Endodermal cell (in vitro differentiated cells): ENCODE measurements at places on chromosomes 1 and 21.

- peak; percentile 89 for DNase-seq
Measured at GRCh38 chr1:182699393-182700350, 15.3 kb upstream of the RGS8 start.

DNA sequence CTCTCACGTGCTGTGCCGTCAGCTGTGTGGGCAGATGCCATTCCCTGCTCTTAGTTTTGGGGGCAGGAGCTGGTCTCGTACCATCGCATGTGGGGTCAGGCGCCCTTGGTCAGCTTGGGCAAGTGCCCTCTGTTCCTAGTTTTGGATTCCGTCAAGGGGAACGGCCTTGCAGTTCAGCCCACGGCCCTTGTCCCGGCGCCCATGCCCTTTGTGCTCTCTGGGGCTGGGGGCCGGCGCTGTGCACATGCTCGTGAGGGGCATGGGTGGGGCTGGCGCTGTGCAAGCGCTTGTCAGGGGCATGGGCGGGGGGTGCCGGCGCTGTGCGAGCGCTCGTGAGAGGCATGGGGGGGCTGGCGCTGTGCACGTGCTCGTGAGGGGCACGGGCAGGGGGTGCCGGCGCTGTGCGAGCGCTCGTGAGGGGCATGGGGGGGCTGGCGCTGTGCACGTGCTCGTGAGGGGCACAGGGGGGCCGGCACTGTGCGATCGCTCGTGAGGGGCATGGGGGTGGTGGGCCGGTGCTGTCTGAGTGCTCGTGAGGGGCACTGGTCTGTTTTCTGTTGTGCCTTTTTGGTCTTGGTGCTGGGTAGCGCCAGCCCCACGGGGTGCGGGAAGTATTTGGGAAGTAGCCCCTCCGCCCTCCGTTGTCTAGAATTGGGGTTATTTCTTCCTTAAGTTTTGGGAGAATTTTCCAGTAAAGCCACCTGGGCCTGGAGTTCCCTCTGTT lies 29.5 kb upstream of the DIP2A start:
- no peak for DNase-seq

GRCh38 chr1:241208910-241209379 lies 148.1 kb downstream of the RGS7 start:
- no peak for DNase-seq

DNA sequence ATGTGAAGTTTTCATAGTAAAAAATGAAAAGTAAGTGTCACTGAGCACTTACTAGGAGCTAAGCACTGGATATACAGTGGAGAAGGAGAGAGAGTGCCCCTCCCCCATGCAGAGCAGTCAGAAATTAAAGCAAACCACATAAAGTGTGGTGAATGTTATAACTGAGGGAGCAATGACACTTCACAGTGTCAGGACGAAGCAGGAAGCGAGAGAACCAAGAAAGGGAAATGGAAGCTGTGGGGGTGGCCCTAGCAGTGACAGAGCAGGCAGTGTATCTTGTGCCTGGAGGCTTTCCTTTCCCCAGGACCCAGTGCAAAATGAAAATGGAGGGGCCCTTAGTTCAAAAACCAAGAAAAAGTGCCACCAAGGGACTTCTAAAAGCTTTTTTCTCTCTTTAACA lies 21.5 kb upstream of the RCAN3 start:
- DNase-seq: no peak

- no peak for DNase-seq
Measured at GRCh38 chr1:208449951-208450350, 205.8 kb upstream of the PLXNA2 start.

GRCh38 chr1:119727991-119728390 lies 16.3 kb downstream of the PHGDH start:
- DNase-seq: no peak

- DNase-seq: no peak
Measured at GRCh38 chr1:67843331-67843730, 10.1 kb upstream of the GNG12 start.

GRCh38 chr1:64042331-64043100 lies 160.9 kb upstream of the UBE2U start:
- DNase-seq: no peak

- DNase-seq: no peak
Measured at GRCh38 chr21:36962098-36962780, 4.2 kb downstream of the HLCS start.

DNA sequence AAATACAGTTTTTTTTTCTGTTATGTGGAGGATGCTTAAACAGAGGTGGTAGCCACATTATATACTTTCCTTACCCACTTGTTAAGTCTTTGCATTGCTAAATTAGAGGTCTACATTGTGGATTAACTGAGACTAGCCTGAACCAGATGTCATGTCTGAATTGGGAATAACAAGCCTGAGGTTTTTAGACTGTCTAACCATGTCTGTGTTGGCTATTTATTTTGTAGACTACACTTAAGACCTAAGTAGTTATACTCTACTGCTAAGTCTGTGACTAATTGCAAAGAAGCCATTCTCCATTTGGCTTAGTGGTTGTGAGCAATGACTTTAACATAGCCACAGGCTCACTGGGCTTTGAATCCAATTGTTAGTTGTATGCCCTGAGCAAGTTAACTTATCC lies 45.4 kb downstream of the CDC14A start:
- no peak for DNase-seq

GRCh38 chr1:37720231-37721130 lies 28.2 kb downstream of the CDCA8 start:
- DNase-seq: peak; percentile 35

- peak; percentile 49 for DNase-seq
Measured at GRCh38 chr1:148308832-148309458, 156.9 kb upstream of the NBPF11 start.

DNA sequence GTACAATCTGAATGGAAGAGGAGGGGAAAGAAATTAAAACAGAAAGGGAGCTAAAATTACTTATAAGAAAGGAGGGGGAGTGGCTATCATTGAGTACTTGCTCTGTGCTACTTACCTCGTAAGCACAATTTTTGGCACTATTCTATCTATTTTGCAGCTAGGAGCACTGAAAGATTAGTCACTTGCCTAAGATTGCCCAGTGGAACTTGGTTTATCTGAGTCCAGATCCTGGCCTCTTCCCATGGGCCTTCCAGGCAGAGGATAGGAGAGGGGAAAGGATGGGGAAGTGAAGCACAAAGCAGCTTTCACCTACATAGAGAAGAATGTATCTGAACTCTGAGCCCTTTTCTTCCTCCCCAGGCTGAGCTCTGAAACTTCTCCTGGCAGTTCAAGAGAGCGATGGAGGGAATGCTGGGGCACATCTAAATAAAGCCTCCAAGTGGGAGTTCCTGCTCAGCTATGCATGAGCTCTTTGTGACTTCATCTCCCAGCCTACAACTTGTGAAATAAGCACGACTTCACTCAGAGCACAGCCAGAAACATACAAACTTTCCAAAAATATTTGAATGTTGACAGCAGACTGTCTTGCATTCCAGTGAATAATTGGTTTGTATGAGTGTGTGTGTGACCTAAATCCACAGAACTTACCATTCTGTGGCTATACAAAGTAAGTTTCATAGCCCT lies 29.4 kb downstream of the HMGB4 start:
- no peak for DNase-seq

- peak; percentile 74 for DNase-seq
Measured at GRCh38 chr1:76140227-76140626, 65.7 kb downstream of the ST6GALNAC3 start.

DNA sequence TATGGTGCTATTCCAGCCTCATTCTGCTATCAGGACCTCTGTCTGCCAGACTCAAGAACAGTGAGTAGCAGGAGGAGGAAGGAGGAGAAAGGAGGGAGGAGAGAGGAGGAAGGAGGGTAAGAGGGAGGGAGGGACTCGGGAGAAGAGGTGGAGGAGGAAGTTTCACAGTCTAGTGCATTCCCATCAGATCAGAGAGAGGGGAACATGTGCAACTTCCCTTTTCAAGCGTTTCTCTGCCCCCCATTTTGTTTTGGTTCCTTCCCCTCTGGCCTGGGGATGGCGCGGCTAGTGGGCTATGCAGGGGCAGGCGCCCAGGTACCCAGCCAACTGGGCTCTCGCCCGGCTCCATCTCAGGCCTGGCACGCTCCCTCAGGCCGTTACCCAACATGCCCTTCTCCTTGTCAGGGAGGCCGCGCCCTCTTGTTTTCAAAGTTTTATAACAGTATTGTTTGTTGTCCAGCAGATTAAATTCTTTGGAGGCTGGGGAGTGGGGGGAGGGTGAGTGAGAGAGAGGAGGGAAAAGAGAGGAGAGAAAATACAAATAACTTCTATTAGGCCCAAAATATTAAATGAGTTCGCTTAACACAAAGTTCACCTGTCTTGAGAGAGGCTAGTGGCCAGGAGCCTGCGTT lies 56.0 kb downstream of the CD46 start:
- DNase-seq: peak; percentile 39

DNA sequence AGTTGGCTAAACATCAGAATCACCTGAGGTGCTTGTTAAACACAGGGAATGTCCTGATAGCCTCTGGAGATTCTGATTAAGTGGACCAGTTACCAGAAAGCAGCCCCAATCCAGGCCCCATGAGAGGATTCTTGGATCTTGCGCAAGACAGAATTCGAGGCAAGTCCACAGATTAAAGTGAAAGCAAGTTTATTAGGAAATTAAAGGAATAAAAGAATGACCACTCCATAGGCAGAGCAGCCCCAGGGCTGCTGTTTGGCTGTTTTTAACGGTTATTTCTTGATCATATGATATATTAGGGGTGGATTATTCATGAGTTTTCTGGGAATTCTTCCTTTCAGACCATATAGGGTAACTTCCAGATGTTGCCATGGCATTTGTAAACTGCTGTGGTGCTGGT lies 176.2 kb downstream of the ROR1 start:
- no peak for DNase-seq

GRCh38 chr1:205578780-205579571 lies 52.8 kb downstream of the ELK4 start:
- peak; percentile 37 for DNase-seq

GRCh38 chr1:59569198-59569597 lies 245.6 kb upstream of the HOOK1 start:
- no peak for DNase-seq

GRCh38 chr1:224705578-224705977 lies 89.5 kb downstream of the CNIH3 start:
- no peak for DNase-seq

DNA sequence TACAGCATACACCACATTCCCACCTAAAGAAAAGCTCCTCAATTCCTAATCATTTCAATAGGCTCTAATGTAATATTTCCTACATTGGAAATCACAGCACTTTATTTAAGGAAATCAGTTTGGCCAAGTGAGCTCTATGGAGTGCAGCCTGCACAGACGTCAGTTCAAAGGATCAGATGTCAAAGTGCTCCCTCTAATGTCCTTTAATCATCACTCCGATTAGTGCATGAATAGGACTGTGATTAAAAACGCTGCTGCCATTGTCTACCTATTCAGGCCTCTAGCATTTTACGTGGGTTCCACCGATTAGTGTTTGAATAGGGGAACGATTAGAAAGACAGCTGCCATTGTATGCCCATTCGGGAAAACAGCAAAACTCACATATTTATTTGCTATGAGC lies 50.2 kb downstream of the DPYD start:
- DNase-seq: no peak

DNA sequence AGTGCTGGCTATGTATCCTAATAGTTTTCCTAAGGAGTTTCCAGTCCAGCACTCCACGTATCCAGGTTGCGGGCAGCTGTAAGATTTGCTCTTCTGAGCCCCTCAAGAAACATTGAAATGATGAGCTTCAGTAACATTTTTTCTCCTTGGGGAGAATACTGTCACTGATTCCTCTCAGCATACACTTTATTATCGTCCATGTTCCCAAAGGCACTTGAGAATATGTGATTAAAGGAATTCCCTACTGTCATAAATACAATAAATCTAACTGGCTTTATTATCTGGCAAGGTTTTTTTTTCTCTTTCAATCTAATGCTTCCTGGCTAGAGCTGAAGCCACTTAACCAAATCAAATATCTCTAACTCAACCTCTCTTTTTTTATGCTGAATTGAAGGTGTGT lies 359.2 kb upstream of the PKN2 start:
- DNase-seq: no peak

GRCh38 chr1:23341931-23342692 lies 2.0 kb downstream of the HNRNPR start:
- no peak for DNase-seq

DNA sequence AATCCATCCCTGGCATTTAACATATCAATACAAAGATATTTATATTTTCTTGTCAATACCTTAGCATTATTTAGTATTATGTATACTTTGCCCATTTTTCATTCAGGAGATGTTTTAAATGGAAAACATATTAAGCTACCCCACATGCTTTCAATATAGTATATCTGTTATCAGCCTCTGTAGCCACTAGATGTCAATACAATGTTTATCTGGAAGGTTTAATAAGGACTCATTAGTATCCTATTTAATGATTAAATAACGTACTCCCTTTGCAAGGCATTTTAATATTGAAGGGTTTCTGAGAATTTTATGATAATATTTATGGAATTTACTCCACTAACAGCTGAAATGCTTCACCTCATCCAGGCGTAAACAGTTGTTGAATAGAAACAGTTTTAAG lies 329.5 kb upstream of the ADGRL2 start:
- DNase-seq: no peak

- peak; percentile 41 for DNase-seq
Measured at GRCh38 chr1:150233359-150234308, 2.3 kb downstream of the ANP32E start.

DNA sequence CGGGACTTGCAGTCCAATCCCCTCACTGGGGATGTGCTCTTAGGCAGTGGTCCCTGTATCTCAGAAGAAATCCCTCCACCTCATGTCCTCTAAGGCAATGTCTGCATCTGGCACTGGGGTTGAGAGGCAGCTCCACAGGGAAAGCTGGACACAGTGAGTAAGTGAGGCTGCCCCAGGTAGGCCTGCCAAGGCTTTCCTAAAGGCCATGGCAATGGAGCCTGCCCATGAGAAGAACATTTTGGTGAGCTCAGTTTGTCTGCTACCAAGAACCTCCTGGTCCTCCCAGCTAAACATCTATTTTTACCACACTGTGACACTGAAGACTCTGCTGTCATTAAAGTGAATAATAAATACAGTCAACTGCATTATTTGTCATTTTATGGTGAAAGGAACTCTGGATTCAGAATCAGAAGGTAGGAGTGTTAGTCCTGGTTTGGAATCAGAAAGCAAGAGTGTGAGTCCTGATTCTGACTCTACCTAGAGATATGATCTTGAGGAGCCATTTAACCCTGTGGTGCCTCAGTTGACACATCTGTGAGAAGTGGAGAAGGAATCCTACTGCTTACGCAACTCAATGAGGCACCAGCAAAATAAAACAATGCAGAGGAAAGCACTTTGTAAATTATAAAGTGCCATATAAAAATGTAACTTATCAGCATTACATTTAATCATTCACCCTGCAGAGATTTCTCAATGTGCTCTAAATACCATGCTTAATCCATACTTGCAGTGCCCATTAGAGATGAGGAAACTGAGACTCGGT lies 41.0 kb downstream of the TBX15 start:
- no peak for DNase-seq
